ENCODE measurements at places on chromosomes 3 and 15.

- DNase-seq, result no peak
Measured at GRCh38 chr15:57626713-57627440, 35.2 kb downstream of the MYZAP start.

GRCh38 chr3:151933234-151933853, 59.9 kb downstream of the SUCNR1 start:
- DNase-seq, result no peak

GRCh38 chr15:42286445-42287029, 13.3 kb upstream of the TMEM87A start:
- no peak for DNase-seq

GRCh38 chr3:139328356-139328755, 15.5 kb upstream of the MRPS22 start:
- no peak for DNase-seq

- no peak for DNase-seq
Measured at GRCh38 chr15:37245358-37245757, 145.0 kb upstream of the MEIS2 start.

- DNase-seq, result no peak
Measured at GRCh38 chr15:70669006-70669602, 94.3 kb downstream of the UACA start.

- no peak for DNase-seq
Measured at GRCh38 chr3:67916353-67916752, 261.9 kb upstream of the SUCLG2 start.

DNA sequence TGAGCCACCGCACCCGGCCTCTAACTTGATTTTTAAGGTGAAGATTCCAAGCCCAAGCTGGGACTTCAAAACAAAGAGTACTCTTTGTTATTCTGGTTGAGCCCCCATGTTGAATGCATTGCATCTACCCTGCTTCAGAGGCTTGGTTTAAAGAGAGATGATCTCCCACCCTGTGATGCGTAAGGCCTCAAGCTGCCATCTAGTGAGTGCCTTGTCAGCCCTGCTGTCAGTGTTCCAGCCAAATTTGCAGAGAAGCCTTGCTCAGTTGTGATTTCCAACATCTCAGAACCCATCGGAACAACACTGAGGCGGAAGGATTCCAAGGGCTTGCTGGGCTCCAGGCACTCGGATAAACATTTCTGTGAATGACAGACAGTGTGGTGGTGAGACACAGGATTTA, 210.7 kb upstream of the RGMA start:
- DNase-seq, result no peak

Data from progenitor cell of endocrine pancreas (in vitro differentiated cells).